ENCODE measurements at places on chromosomes 2 and 18.

- DNase-seq: peak; percentile 52
These were observed 3.7 kb upstream of the ATG16L1 start for GRCh38 chr2:233247744-233248143.

DNA sequence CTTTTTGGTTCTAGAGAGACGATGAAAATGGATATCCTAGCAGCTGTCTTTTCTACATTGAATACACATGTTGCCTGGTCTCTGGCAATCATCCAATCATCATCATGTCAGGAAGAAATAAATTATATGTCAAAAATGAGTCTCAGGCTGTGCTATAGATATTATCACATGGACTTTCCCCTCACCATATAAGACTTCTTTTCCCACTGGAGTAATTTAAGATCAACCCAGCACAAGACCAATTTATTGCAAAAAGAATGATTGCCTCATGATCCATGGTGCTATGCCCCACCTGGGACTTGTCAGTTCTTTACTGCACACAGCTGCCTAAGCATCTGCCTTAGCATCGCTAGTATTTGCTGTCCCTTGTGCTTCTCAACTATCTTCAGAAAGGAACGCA, 783.7 kb upstream of the TMEFF2 start:
- no peak for DNase-seq

DNA sequence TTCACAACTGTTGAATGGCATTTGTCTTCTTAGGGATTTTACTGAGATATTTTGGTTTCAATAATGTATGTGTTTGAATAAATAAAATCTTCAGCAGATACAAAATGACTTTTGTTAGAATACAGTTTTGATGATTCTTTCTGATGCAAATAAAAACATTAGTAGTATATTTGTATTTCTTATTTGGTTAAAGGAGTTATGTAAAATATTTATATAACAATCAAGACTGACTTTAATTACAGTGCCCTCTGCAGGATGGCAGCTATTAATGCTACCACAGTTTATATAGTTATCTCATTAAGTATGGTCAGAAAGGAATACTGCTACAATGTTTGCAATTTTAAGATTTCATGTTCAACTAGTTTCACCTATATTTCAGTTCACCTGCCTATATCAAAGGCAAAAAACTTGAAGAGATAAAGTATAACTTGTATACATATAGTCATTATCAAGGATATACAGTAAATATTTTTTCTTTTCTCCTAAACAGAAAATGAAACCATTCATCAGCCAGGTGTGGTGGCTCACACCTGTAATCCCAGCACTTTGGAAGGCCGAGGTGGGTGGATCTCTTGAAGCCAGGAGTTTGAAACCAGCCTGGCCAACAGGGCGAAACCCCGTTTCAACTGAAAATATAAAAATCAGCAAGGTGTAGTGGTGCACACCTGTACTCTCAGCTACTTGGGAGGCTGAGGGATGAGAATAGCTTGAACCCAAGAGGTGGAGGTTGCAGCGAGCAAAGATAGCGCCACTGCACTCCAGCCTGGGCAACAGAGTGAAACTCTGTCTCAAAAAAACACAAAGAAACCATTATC, 19.8 kb downstream of the ARL5A start:
- DNase-seq: no peak

DNA sequence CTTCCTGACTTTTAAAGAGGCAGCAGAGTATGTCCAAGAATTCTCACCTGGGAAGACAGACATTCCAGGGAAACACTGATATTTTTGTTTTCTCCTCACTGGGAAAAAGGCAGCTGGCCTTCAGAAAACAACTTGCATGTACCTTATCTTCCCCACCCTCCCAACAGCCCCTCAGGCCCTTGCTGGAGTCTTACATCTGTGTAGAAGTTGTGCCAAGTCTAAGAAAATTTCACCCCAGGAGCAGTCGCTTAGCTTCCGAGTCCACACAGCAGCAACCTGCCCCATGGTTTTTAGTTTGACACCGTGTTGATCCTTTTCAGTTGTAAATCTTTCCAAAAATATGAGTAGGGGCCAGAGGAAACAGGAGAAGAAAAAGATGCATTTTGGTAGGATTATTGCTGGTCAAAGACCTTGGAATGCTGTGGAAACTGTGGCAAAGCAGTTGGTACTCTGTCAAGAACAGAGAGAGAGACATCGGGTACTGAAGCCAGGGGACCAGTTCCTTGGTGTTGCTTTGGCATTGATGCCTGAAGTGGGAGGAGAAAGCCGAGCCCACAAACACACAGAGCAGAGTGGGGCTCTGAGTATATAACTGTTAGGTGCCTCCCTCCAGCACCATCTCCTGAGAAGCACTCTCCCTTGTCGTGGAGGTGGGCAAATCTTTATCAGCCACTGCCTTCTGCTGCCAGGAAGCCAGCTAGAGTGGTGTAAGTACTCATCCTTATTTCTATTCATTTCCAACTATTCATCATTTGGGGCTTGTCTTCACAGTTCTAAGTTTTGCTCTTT, at the start of gene SLC14A1:
TSS of gene SLC14A1 (plus strand) at position 615 of the 789 bp plus-strand sequence. CDS start 6,140 bp downstream, outside the sequence.
- DNase-seq: no peak

- DNase-seq: no peak
These were observed 41.4 kb downstream of the BMP10 start for GRCh38 chr2:68829749-68830148.
